ENCODE measurements at places on chromosomes 13 and 19. TPM values are rescaled to one million over a fixed set of nuclear protein-coding genes. Genes with fewer than 3 reads are reported as not detected.

The CGB1 gene
- not detected for total RNA-seq

DNA sequence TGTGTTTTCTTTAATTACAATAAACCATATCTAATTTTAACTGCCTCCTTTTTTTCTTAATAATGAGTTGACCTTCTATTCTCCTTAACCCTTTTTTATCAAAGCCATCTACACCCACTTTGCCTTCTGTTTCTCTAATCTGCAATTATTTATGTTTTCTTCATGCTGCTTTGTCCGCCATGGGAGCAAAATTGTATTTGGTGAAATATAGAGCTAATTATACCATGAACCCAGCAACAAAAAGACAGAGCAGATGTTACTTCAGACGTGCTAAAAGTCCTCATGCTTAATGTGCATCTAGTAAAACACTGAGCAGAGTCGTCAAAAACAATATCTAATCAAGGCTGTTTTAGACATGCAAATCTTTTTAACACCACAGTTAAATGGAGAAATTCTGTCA, 264.7 kb downstream of the DACH1 start:
- DNase-seq = no peak

The GTPBP3 gene
- 42.5 TPM for total RNA-seq

- DNase-seq = no peak
Observed at GRCh38 chr19:3821156-3821555, 35.0 kb upstream of the MATK start.

GRCh38 chr19:51861870-51862622, 25.7 kb downstream of the ZNF577 start:
- DNase-seq = no peak

DNA sequence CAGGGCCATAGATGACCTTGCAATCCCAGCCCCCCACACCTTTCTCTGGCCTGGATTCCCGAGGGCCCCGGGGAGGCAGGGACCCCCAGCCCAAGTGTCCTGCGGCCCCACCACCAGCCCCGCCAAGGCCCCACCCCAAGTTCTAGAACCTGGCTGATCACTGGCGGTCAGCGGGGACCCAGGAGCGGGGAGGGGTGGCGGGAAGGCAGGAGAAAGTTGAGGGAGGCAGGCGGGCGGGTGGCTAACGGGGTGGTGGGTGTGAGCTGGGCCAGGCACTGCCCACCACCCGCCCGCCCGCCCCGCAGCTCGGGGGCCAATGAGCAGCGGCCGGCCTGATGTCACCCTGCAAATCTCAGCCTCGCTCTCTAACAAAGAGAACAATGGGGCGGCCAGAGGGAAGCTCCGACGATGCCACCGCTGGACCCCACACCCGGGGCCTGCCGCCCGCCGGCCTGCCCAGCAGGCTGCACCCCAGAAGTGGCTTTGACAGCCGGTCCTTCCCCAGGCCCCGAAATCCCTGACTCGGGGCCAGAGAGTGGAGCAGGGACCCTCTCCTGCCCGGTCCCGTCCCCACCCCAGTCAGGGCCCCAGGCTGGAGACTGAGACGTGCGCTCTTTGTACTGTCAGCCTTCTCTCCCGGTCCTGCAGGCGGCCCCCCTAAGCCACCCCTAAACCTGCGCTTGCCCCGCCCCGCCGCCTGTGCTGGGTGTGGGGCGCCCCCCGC, 1.6 kb downstream of the MEX3D start:
- DNase-seq = no peak

- DNase-seq = peak; percentile 12
Observed at GRCh38 chr13:114076329-114077090, 55.9 kb downstream of the RASA3 start.

- no peak for DNase-seq
Observed at GRCh38 chr19:53466726-53467484, 628 bp upstream of the ZNF813 start.

Measured in mesothelial cell of epicardium (in vitro differentiated cells).